ENCODE measurements at places on chromosomes 5 and 9. TPM values are rescaled to one million over a fixed set of nuclear protein-coding genes. Genes with fewer than 3 reads are reported as not detected.

Gene FCN2
- total RNA-seq: not detected

DNA sequence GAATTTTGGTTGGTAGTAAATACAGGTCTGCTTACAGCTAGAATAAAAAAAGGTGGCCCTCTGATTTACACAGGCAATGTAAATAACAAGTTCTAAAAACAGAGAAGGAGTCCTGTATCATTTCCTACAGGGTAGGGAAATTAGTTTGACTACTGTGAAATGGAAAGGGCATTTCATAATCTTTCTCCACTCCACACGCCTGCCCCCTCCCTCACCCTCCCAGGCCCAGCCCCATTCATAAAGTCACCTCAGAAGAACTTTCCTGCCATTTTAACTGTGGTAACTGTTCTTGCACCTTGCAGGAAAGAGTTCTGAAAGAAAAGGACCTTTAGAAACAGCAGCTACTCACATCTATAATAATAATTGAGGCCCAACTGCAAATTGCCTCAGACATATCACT, 69.7 kb downstream of the MEF2C start:
- no peak for DNase-seq

Gene SPEF2
- total RNA-seq: 8.8 TPM

DNA sequence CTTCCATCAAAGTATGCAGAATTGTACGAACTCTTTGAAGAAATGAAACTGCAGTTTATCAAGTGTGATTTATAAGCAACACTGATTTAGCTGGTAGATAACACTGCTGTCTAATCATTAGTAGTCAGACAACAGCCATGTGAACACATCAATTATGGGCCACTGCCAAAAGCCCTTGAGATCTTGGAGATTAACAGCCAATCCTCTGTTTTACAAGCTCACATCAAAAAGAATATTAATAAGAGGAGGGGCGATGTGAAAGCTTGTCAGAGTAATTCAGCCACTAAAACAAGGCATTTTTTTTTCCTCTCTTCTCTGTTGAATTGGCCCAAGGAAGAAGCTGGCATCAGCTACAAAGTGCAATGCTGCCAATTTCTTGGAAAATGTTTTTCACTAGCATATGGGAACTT, 28.1 kb downstream of the ZNF608 start:
- DNase-seq: no peak

GRCh38 chr9:121779381-121780117, 128.1 kb downstream of the DAB2IP start:
- no peak for DNase-seq

Gene SLC23A1
- 120 TPM for total RNA-seq

DNA sequence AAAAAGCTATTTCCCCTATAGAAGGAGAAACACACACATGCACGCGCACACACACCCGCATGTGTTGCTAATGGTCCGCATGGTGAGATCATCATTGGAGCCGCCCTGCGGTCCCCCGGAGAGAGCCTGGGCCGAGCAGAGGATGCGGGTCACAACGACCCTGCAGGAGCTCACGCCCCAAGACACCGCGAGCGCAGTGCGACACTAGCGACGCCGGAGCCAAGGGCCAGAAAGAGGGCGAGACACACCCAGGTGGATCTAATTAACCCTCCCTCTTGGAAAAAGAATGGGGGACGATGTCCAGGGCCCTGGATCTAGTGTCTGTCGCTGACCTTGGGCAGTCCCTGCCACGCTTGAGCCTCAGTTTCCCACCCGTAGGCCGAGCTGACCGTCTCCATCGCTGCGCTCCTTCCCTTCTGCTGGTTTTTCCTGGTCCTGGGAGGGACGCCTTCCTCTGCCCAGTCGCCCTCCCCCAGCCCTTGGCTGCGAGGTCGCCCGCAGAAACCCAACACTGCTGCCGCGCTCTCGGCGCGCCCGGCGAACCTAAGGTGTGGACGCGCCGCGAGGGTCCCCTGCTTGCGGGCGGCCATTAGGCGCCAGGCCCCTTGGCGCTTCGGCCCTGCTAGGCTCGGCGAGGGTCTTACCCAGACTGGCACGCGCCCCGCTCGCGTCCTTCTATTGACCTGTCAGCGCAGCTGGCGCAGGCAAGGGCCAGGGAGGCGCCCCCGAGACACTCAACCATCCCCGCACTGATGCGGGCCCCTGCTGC, 47.5 kb upstream of the RNF20 start:
- DNase-seq: peak; percentile 64

DNA sequence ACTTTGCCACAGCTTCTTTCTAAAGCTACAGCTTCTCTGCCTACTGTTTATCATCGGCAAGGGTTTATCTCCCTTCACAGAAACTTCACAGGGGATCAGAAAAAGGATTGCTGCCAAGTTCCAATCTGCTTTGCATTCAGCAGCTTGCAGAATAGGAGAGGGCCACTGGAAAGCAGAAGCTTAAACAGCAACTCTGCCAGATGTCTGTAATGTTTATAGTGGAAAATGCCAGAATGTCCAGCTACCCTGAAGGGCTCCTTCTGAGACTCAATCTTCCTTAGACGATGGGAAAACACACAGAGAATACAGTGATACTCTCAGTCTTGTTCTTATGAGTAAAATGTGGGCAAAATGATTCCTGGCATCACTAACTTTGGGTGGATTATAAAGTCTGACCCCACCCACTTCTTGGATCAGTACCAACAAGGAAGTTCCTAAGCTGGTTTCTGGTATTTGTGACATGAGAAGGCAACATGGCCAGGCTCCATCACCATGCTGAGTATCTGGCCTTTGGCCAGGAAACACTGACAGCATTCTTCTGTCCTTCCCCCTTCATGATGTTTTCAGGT, 19.0 kb downstream of the STOM start:
- DNase-seq: no peak

DNA sequence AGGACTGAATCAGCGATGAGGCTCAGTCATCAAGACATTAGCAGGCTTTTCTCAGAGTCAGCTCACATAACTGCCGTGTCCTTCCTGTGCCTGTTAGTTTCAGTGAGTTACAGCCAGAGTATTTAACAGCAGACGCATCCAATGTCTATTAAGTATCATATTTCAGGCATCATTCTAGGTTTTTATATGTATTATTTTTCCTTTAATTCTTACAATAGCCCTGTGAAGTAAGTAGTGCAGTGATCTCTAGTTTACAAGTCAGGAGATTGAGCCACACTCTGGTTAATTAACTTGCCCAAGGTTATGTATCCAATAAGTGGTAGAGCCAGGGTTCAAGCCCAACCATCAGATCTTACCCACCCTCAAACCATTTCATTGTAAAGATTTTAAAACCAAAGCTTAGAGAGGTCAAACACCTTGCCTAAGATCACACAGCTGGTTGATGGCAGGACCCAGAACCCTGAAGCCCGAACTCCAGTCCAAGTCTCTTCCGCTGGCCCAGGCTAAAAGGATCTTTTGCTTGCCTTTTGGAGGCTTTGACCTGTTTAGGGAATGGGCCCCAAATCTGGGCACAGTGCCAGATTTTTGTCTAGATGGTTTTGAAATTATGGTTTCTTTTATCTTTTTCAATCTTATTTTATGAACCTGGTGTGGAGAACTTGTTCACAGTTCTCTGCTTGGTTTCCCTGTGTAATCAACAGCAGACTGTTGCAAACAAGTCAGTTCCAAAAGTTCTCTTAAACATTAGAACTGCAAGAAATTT, 261.2 kb upstream of the CLINT1 start:
- no peak for DNase-seq

Gene PLCXD3
- total RNA-seq: 0.83 TPM

DNA sequence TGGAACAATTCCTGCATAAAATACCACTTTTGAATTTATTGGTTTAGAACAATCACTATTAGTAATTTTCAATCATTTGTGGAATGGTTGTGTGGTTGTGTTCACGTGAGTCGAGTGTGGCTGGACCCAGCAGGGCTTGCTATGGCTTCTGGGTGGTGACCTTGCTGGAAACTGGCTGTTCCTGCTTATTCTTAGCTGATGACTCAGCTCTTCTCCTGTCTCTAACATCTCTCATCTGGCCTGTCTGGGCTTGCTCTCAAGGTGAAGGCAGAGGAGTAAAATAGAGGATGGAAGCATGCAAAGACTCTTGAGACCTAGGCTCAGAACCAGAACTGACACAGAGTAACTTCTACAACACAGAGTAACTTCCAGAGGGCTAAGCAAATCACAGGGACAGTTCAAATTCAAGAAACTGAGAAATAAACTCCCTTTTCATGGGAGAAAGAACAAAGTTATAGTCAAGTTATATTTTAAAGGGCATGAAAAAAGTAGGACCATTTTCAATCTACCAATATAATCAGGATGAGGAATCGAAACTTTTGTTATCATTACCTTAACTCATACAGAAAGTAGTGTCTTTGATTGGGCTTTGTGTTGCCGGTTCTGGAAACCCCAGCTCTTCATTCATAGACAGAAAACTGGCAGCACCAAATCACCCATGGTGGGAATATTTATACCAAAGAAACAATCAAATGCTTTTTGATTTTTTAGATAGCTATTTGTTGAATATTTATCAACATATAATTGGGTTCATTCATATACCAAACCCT, 665.1 kb downstream of the CDH18 start:
- DNase-seq: no peak

Gene ANKRD31
- total RNA-seq: not detected

GRCh38 chr5:133400831-133401351, 211.4 kb downstream of the FSTL4 start:
- no peak for DNase-seq

Gene EGR1
- 5.6 TPM for total RNA-seq

Gene INSYN2B
- 2.5 TPM for total RNA-seq

DNA sequence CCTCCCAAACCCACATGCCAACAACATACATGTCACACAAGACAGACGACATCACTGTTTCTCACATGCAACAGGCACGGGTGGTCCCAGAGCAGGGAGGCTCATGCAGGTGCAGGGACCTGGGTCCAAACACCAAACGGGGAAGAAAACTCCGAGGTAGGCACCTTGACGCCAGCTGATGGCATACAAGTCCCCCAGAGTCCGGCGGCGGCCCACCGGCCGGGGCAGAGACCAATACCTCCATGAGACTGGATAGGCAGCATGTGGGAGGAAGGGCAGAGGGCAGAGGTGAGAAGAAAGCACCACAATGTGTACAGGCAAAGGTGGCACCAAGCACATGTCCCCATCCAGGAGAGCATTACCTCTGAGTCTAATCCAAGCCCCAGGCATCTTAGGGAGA, 73.0 kb upstream of the UBTD2 start:
- no peak for DNase-seq

Gene HTR1A
- total RNA-seq: not detected

DNA sequence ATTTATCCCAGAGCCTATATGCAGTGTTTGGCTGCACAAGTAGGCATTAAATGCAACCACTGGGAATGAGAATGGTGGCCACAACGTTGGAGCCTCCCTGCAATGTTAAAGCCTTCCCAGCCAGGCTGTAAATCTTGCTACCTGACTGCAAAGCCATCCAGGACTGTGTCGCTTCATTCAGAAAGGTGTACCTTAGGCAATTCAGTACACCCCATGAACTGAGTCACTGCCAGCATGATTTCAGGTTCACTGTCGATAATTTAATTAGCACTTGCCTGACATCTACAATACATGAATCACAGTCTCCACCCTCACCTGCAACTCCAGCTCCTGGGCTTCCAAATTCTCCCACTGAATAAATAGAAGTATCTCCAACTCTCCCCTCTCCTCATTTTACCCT, 108.4 kb downstream of the SLIT3 start:
- DNase-seq: no peak

DNA sequence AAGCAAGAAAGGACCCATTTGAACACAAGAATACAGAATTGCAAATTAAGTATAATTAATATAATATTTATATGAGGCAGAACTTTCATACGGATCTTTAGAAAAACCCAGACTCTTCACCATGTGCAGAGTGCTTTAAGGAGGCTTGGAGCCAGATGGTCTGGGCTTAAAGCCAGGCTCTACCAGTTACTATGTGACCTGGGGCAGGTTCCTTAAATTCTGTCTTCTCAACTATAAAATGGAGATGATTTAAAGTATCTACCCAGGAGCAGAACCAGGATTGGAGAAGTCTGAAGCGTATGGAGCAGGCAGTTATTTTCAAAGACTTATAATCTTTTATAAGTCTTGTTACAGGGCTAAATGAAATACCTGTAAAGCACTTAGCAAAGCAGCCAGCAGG, 202.1 kb downstream of the TSSK1B start:
- no peak for DNase-seq

- no peak for DNase-seq
These were observed 6.8 kb downstream of the KDM4C start for GRCh38 chr9:6764523-6764922.

GRCh38 chr5:6289239-6289638, 89.1 kb downstream of the MED10 start:
- no peak for DNase-seq

GRCh38 chr9:109320331-109320741, 523 bp downstream of the EPB41L4B start:
- DNase-seq: peak; percentile 72

DNA sequence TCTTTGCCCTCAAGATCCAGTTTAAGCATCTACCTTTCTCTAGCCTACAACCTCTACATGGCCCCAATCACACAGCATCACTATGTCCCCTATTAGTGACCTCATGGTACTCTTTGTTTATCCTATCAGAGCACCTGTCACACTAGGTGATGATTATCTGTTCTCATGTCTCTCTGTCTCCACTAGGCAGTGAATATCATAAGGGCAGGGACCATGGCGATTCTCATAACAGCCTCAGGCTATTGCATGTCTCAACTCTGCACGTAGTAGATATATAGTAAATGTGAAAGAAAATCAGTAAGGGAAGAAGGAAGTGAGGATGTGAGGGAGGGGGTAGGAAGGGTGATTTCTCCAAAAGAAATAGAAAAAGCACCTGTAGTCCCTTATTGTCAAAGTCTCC, 311.0 kb downstream of the NSG2 start:
- DNase-seq: no peak

Gene FBXW5
- total RNA-seq: 333 TPM
